Motor neuron (in vitro differentiated cells): ENCODE measurements at places on chromosomes 13 and 19. TPM values are rescaled to one million over a fixed set of nuclear protein-coding genes. Genes with fewer than 3 reads are reported as not detected.

GRCh38 chr19:50607874-50608785 lies 31.6 kb downstream of the SYT3 start:
- peak; percentile 40 for ATAC-seq

DNA sequence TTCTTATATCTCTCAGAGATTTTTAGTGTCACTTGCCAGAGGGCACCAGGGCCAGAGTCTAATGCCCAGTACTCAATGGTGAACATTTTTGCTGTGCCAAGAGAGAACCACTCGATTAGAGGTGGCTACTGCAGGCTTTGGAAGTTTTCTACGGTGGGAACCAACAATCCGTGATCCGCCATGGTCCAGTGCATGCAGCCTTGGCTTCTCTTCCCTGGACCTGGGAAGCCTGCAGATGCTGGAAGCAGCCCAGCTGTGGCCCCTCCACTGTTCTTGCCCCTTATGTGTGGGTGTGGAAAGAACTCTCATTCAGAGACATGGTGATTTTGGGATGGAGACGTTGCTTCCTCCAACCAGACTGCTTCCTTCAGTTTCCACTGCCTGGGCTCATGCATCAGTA lies 224.2 kb downstream of the TSHZ3 start:
- ATAC-seq: no peak

DNA sequence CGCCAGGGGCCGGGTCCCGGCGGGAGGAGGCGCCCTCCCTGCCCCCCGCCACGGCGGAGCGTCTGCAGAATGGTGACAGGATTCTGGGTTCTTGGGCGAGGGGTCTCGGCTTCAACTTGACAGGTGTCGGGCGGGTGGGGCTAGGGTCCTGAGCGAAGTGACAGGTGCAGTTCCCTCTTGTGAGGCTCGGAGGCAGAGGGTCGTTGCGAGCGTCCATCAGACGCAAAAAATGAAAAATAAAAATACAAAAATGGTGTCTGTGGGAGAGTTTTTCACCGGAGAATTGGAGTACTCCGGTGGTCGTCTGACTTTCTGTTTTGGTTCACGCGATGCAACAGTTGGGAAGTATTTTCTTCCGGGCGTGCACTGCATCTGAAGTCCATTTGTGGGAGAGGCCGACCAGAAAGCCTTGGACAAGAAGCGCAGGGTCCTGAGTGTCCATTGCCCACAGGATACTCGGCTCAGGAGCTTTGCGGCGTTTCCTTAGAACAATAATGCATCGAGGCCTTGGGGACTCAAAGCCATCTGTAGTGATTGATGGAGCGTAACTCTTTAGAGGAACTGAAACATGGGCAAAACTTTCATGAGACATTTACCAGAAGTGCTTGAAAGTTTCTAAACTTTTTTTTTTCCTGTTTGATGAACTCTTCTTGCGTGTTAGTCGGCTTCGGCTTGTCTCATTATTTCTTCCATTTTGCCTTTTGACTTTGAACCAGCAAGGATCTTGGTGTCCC lies 759 bp downstream of the RB1 start:
- ATAC-seq: peak; percentile 13

LRRC4B gene
- total RNA-seq: 10.2 and 10.9 TPM in 2 replicates

- peak; percentile 87 for ATAC-seq
Measured at GRCh38 chr13:35499676-35500075, 23.2 kb upstream of the MAB21L1 start.

GRCh38 chr13:93499991-93500390 lies 273.4 kb downstream of the GPC6 start:
- no peak for ATAC-seq

- no peak for ATAC-seq
Measured at GRCh38 chr19:48495396-48495795, 16.2 kb downstream of the LMTK3 start.

DNA sequence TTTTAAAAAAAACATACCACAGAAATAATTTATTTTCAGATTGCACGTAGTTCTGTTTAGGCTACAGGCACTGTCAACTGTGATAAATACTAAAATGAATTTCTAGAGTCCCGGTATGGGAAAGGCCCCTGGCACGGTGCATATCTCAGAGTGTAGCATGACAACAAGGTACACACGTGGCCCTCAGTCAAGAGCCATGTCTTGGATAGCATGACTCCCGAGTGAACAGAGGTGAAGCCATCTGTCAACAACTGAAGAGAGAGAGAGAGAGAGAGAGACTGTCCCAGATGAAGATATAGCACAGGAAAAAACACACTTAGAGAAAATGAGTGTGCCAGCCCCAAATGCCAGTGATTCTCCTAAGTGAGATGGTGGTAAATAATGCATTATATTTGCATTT lies 297.5 kb downstream of the MYO16 start:
- ATAC-seq: no peak

KLK2 gene
- 3.2 and 3.9 TPM in 2 replicates for total RNA-seq

IZUMO2 gene
- not detected in 2 replicates for total RNA-seq

DNA sequence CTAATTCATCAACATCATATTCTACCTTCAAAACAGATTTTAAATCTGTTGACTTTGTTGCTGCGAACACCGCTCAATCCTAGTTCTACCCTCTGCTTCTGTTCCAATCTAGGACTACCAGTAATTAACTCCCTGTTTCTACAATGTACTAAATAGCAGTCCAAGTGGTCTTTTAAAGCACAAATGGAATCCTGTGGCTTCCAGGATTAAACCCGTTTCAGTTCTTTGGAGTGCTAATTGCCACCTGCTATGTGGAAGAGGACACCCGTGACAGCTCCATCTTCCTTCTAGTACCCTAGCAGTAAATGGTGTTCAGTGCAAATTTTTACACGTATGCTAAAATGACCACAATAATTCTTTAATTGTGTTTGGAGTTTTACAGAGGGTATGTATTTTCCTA lies 232.1 kb downstream of the TDRD3 start:
- ATAC-seq: no peak

GRCh38 chr13:77383097-77383496 lies 56.2 kb upstream of the MYCBP2 start:
- ATAC-seq: no peak

LPAR2 gene
- 23.4 and 28.4 TPM in 2 replicates for total RNA-seq

- no peak for ATAC-seq
Measured at GRCh38 chr19:7873304-7874075, 700 bp downstream of the PRR36 start.

- peak; percentile 86 for ATAC-seq
Measured at GRCh38 chr13:27919934-27920676, at the start of gene PDX1. Gene PDX1, plus strand, starts transcription at chr13:27920000. Its CDS starts 139 bp downstream, at chr13:27920139.

DNA sequence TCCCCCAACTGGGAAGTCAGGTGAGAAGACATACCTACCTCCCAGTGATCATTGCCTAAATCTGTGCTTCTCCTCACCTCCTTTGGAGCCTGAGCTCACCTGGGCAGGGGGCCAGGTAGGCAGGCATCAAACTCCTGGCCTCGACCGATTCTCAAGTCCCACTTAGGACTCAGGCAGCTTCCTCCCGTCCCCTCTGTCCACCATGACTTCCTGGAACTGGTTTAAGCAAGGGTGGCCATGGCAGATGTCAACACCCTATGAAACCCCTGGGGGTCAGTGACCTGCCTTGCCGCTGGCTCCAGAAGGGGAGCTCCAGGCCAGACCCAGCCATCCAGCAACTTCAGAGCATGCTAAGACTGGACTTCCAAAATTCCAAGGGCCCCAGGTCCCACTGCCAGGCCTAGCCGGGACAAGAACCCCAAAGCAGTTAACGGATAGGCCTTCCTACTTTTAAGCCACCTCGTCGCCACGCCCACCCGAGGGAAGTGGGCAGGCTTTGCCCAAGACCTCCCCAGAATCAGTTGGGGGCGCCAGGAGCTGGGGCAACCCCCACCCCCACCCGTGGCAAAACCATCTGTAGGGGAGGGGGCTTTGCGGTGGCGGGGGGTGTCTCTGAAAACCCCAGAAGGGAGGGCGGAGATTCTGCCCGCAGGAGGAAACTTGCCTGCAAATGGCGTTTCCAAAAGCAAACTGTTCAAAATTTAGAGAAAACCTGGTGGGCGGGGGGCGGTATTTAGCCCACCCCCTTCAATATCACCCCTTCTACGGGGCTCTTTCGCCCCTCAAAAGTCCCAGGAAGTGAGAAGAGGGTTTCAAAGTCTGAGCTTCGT lies 657 bp downstream of the PLIN3 start:
- ATAC-seq: peak; percentile 2

- ATAC-seq: peak; percentile 79
Measured at GRCh38 chr13:73090116-73090822, 31.5 kb downstream of the KLF5 start.

DNA sequence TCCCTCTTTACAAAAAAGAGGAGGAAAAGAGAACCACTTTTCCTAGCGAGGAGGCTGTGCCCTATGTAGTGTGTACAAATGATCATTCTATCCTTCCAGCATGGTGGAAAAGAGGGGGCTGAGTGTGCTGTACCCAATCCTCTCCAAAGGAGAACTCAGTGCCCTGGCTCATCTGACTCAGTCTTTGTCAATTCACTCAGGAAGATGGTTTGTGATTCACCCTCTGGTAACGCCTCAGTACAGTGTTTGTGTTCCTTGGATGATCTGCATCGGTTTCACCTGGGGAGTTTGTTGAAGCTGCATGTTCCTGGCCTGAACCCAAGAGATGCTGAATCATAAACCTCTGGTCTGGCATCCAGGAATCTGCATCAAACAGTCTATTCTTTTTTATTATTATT lies 18.3 kb upstream of the ENOX1 start:
- ATAC-seq: peak; percentile 67

DNA sequence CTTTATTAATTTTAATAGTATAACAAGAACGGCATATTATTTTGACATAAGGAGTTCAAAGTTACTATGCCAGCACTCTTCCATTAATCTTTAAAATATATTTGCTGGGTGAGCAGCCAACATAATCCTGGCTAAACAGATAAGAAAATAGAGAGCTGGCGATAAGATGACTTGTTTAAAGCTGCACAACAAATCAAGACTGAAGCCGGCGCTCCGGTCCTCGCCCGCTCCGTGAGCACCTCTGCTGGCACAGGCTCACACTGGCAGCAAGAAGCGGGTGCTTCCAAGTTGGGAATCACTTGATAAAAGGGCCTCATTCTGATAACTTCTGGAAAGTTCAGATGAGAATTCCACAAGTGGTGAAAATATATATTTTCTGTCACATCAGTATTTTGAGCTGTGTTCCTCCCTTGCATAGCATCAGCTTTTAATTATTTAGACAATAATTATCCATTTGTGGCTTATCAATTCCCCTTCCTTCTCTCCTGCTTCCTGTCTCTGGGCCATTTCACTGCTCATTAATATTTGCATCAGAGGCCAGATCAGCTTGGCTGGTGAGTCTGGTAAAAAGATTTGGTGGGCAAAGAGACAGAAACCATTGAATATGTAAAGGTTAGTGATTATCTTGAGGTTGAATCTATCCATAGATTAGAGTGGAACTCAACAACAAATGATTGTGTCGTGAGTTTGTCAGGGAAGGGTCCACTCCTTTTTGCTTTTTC lies 205.3 kb downstream of the MZT1 start:
- no peak for ATAC-seq

DNA sequence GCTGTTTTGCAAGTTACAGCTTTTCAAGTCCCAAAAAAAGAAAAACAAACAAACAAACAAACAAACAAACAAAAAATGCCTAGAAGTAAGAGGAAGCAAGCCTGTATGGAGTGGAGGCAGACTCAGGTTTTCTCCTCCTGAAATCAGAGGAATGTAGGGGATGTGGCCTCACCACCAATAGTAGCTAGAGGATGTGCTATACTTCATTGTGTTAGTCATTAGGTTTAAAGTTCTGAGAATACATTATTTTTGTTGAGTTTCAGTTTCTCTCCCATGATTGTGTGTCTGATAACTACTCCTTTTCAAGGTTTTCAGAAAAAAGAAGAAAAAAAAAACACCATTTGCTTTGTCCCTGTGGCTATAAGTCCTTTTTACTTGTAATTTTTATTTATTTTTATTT lies 524.5 kb downstream of the GPC6 start:
- ATAC-seq: no peak

ZNF813 gene
- 3.5 and 3.7 TPM in 2 replicates for total RNA-seq

DNA sequence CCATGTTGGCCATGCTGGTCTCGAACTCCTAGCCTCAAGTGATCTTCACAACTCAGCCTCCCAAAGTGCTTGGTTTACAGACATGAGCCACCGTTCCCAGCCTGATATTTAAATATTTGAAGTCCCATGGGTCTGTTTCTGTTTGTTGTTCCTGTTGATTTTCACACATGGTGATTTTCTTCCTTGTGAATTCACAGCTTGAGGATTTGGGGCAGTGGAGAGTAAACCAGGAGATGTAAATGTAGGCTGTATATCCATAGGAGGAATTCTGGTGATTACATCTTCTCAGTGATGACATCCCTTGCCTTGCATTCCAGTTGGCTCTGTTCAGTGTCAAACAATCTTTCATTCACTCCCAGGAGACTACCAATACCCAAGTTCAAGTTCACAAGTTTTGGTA lies 471.9 kb downstream of the KCTD12 start:
- no peak for ATAC-seq

DNA sequence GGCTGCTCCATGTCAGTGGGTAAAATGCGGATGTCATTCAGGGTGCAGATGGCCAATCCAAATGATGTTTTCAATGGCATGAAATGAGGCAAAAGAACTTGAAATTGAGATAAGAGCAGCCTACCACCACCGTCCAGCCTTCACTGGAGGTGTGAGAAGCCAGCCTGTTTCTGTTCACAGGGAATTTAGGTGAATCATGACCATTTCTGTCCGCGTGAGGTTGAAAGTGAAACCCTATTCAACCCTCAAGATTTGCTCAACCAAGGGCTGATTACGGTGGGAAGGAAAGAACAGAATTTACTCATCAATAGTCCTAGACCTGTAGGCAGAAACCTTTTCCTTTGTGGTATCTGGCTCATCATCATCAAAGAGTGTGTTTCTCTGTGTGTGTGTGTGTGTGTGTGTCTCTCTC lies 370.7 kb downstream of the COG6 start:
- ATAC-seq: no peak

GRCh38 chr13:19766591-19766990 lies 16.2 kb downstream of the PSPC1 start:
- no peak for ATAC-seq

CGB2 gene
- not detected in 2 replicates for total RNA-seq

JAK3 gene
- 8.6 and 9.8 TPM in 2 replicates for total RNA-seq

GRCh38 chr13:111370570-111371535 lies 50.4 kb downstream of the TEX29 start:
- peak; percentile 50 for ATAC-seq

GEMIN7 gene
- 25.3 and 27.8 TPM in 2 replicates for total RNA-seq

SLC25A15 gene
- total RNA-seq: 22.2 and 23.3 TPM in 2 replicates

- no peak for ATAC-seq
Measured at GRCh38 chr19:4108767-4109625, 14.9 kb downstream of the MAP2K2 start.

SMIM17 gene
- total RNA-seq: 2.2 and 2.6 TPM in 2 replicates

RFX1 gene
- total RNA-seq: 3.6 and 4.8 TPM in 2 replicates

TMEM59L gene
- total RNA-seq: 50.7 and 64.3 TPM in 2 replicates

PTGER1 gene
- total RNA-seq: not detected in 2 replicates

DNA sequence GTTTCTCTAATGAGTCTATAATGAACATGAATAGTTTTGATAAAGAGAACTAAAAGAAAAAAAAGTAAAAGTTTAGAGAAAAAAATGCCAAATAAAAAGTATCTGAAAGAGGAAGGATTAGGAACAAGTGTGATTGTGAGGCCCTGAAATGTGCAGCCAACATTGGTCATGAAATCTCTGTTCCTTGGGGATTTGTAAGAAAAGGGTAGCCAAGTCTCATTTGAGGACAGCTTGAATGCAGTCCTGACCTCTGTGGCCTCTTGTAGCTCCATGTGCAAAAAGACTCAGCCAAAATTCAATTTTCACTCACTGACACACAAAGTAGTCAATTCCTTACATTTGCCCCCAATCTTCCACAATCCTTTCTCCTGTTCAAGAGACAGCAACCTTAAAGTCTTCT lies 167.9 kb downstream of the KLF12 start:
- ATAC-seq: no peak

- no peak for ATAC-seq
Measured at GRCh38 chr19:3178377-3178972, at the start of gene S1PR4. Gene S1PR4, plus strand, starts transcription at chr19:3178769. Its CDS starts 24 bp downstream, at chr19:3178793.
